ENCODE measurements at places on chromosomes 2 and 18.

- no peak for DNase-seq
These were observed 246.8 kb downstream of the CDH20 start for GRCh38 chr18:61580046-61580445.

DNA sequence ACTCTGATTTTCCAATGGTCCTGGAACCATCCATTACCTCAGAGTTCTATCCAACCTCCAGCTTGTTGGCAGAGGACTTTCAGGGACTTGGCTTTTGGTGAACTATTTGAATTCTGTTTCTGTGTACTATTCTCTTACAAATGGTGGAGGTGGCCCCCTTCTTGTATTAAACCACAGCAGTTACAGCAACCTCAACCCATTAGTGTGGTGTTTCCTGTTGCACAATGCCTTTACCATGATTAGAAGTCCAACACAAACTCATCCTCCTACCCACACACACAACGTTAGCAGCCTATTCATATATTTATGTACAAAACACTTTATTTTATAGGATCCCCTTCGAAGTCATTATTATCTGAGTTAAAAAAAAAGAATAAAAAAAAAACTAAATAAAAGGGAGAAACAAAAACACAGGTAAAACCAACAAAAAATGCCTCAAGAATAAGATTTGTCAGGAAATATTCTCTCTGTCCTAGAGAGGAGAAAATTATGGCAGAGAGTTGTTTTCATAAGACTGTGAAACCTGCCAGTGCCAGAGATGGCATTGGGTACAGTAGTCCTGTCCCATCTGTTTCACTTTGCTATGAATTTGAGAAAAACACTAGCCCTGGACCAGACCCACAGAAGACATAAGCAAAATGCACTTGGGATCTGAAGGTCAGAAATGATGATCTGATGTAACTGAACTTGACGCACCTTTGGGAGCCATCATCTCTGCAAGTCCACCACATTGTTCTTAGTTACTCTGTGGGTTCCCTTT lies 1896.0 kb upstream of the PIK3C3 start:
- no peak for DNase-seq

- DNase-seq, result no peak
These were observed 76.6 kb upstream of the ZFP36L2 start for GRCh38 chr2:43302961-43303494.

GRCh38 chr2:234251326-234252271 lies 201.1 kb downstream of the SPP2 start:
- DNase-seq, result no peak

GRCh38 chr18:26646901-26647300 lies 98.5 kb upstream of the KCTD1 start:
- no peak for DNase-seq

GRCh38 chr2:156537141-156537540 lies 101.0 kb downstream of the GPD2 start:
- DNase-seq, result no peak

DNA sequence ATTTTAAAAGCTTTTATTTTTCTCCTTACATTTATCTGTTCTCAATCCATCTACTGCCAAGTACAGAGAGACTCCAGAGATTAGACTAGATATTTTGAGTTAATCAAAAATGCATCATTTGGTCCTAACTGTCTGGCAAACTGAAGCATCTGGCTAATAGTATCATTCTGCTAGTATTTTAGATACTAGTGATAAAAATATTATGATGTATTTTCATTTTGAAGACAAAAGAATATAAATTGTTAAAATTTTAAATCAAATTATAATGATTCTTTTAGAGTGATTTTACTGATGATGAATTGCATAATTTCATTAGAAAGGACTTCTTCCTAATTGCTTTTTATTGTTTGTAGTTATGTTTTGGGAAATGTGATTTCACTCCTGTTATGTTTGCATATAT lies 584.0 kb downstream of the LRRTM4 start:
- DNase-seq, result no peak

DNA sequence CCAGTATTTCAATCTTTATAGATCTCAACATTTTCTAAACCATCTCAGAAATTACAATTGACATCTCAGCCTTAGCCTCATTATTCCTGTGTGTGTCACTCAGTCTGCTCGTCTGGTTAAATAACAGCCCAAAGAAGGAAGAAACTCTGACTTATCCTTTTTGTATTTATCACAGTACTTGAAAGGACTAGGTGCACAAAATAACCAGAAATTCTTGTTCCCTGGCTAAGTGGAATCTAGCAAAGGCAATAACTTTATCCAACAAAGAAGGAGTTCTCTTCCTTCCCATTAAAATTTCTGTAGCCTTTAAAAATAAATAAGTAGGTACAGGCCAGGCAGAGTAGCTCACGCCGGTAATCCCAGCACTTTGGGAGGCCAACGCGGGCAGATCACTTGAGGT lies 139.9 kb upstream of the PID1 start:
- no peak for DNase-seq

DNA sequence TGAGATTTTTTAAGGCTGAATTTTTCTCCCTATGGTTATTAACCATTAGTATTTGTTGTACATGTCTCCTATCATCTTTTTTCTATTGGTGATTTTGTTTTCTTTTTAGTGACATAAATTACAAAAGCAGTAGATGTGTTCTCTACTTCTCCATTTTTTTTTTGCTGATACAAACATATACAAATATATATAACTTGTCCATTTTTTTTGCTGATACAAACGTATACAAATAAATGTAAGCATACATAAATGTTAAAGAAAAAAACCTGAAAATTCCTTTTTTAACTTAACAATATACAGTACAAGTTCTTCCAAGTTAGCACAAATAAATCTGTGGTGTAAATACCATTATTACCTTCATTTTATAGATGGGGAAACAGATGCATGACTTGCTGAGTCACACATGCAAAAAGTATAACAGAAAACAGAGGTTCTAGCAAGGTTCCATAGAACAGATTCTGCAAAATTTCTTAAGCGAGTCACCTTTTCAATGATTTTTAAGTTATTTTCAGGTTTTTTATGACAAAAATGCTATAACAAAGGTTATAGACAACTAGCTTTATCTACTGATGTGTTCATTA lies 2.1 kb downstream of the MSGN1 start:
- no peak for DNase-seq

DNA sequence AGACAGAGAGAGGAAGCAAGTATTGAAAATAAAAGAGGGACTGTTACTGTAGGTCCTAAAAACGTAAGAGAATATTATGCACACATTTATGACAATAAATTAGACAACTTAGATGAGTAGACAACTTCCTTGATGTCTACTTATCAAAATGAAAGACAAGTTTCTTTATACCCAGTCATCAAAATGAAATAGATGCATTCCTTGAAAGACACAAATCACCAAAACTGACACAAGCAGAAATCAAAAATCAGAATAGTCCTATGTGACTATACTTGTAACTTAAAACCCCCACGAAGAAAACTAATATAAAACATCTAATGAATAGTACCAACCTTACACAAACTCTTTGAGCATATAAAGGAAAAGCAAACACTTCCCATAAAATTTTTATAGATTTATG lies 14.5 kb downstream of the RTN4 start:
- no peak for DNase-seq

- no peak for DNase-seq
These were observed 12.8 kb upstream of the TBC1D8 start for GRCh38 chr2:101164021-101164420.

- DNase-seq, result no peak
These were observed 78.9 kb upstream of the YWHAQ start for GRCh38 chr2:9709539-9710285.

GRCh38 chr18:2961821-2962220 lies 51.1 kb downstream of the LPIN2 start:
- DNase-seq, result no peak

- DNase-seq, result no peak
These were observed 3.0 kb upstream of the RTKN start for GRCh38 chr2:74444498-74445318.

GRCh38 chr18:44679914-44680272 lies 795 bp upstream of the SETBP1 start:
- no peak for DNase-seq

Measured in Panc1 (cell line).